ENCODE measurements at places on chromosomes 1 and 21.

GRCh38 chr21:44006656-44007055, 5.5 kb upstream of the TRAPPC10 start:
- DNase-seq = no peak

DNA sequence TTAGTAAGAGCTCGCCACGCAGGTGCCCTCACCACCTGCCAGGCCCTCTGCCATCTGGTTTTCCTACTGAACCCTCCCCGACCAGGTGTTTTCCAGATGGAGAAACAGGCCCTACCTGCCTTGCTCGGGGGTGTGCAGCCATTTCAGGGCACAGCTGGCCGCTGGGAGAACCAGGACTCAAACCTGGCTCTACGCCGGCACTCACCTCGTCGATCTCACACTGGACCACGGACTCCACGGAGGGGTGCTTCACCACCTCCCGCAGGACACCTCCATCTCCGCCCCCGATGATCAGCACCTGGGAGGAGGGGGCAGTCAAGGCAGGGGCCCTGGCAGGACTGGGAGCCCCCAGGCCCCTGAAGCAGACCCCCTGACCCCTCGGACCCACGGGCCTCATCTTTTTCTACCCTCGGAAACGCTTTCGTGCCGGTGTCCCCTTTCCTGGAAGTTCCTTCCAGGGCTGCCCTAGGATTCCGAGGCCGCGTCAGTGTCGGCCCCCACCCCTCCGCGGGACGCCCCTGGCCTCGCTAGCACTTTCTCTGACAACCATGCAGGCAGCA, 1.1 kb downstream of the SRM start:
- no peak for DNase-seq

DNA sequence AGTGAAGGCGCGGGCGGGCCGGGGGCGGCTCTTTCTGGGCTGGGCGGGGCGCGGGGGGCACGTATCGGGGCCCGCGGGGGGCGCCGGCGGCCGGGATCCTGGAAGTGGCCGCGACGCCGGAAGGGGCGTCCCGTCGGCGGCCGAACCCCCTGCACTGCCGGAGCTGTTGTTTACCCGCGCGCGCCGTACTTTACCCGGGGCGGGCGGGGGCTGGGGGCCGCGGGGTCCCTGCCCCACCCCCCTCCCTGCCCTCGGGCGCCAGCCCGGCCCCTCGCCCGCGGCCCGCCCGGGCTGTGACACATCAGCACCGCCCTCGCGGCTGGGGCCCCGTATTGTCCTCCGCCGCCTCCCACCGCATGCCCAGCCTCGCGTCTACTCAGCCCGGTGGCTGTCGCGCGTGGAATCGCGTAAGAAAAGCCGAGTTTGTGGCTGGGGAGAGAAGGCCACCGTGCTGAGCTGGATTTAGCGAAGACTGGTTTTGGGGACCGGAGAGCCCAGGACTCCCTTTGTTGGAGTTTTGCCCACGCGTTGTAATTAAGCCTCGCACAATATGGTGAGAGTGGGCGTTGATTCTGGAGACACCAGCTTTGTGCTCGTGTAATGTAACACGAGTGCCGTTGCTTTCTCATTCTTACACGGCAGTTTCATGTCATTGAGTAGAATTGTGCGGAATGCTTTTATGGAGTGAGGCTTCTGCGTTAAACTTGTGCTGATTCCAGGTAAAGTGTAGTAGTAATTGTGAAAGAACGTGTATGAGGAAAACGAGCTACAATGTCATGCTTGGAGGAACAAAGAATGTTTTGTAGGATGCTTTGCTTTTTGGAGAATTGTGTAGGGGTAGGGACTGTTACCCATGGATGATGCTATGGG, 559 bp downstream of the BACH1 start:
- DNase-seq = peak; percentile 63

GRCh38 chr1:228341450-228341813, 65.2 kb downstream of the TRIM11 start:
- no peak for DNase-seq

- DNase-seq = no peak
These were observed 36.3 kb downstream of the COQ8A start for GRCh38 chr1:226976276-226976977.

DNA sequence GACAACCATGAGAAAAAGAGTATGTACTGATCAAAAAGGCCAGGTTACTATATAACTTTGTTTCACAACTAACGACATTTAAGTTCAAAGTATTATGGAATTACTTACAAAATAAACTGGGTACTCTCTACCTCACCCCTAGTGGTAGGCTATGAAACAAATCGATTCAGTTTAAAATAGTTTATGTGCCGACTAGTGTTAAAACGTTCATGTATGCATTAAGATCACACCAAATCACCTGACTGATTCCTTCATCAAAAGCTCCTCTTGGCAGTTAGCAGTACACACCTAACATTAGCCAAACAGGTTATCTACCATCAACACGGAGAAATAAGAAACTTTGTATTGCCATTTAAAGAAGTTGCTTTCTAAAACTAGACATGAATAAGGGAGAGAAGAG, 137.1 kb downstream of the AKT3 start:
- DNase-seq = no peak

- DNase-seq = no peak
These were observed 48.8 kb upstream of the CAMK1G start for GRCh38 chr1:209534496-209535250.

GRCh38 chr1:50430010-50430405, 6.8 kb upstream of the DMRTA2 start:
- no peak for DNase-seq

DNA sequence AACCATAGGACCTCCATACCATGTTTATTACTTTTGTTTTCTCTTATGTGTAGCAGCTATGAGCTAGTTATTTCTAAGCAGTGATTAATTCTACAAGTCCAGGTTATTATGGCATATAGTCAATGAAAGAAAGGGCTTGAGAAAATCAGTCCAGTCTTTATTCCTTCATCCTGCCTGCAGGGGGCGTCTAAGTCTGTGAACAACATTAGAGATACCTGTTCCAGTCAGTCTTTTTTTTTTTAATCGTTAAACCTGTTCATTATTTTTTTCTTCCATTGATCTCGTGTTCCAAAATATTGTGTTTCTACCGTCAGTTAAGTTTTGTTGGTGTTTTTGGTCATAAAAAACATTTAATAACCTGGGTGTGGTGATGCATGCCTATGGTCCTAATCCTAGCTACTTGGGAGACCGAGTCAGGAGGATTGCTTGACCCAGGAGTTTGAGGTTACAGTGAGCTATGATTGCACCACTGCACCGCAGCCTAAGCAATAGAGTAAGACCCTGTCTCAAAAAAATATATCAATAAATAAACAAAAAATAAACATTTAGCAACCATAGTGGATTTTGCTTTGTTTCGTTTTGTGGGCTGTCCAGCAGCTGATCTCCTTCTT, 29.4 kb upstream of the CD2 start:
- DNase-seq = peak; percentile 56

DNA sequence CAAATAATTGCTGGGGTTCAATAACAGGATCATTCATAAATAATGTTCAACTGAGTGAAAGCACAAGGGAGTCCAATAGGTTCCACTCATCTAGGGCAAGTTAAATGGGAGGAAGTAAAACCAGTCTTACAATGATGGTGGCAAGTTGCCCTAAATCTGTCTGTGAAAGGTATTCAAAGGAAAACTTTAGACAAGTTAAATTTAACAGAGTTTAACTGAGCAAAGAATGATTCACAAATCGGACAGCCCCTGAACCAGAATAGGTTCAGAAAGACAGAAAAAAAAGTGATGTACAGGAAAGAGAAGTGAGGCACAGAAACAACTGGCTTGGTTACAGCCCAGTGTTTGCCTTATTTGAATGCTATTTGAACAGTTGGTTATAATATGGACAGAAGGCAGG, 183.5 kb upstream of the ADGRL4 start:
- DNase-seq = no peak

DNA sequence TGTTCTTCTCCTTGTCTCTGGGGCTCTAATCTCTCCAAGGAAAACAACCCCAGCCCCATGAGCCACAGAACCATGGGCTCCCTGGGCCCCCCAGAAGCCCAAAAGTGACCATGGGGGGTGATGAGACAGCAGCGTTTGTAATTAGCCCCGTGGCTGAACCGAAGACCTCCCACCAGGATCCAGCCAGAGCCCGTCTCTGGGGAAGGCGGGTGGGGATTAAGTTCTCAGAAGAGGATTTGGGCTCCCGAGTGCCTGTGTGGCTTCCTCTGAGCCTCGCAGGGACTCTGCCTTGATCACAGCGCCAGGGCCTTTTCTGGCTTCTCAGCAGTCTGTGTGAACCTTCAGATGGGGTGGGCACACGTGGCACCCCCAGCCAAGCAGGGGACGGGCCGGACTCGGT, 77.0 kb downstream of the ALPL start:
- DNase-seq = no peak

- no peak for DNase-seq
These were observed 605.8 kb upstream of the ADAMTS5 start for GRCh38 chr21:27572696-27573095.

GRCh38 chr1:2588661-2589430, 2.3 kb downstream of the PRXL2B start:
- no peak for DNase-seq

GRCh38 chr1:223248001-223248769, 105.1 kb upstream of the TLR5 start:
- no peak for DNase-seq

- no peak for DNase-seq
These were observed 8.4 kb downstream of the GSTM3 start for GRCh38 chr1:109732390-109732881.

DNA sequence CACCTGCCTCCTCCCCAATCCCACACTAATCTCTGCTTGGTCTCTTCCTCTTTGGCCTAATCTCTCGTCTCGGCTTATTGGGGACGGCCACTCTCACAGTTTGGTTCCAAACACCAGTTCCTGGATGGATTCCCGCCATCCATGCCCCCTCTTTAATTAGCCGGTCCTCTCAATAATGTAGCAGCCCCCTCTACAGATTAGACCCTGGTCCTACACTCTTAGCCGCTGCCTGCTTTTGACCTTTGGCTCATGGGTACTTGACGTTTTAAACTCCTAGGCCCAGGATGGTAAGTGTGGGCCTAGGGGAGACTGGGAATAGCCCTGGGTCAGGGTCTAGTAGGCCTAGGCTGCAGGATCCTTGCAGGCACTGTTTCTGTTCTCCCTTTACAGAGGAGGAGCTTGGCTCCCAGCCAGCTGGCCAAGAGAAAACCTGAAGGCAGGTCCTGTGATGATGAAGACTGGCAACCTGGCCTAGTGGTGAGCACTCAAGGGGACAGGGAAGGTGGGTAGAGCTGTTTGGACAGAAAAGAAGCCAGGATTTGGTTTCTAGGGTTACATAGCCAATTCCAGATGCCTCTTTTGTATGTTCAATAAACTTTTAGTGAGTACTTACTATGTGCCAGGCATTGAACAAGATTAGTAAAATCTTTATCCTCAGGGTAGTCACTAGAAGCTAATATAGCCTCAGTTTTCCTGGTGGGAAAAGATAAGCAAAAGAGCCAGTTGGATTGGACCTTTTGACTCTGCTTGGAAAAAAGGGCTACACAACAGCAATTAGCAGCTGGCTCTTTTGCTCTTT, 758 bp downstream of the RAD54L start:
- DNase-seq = no peak

DNA sequence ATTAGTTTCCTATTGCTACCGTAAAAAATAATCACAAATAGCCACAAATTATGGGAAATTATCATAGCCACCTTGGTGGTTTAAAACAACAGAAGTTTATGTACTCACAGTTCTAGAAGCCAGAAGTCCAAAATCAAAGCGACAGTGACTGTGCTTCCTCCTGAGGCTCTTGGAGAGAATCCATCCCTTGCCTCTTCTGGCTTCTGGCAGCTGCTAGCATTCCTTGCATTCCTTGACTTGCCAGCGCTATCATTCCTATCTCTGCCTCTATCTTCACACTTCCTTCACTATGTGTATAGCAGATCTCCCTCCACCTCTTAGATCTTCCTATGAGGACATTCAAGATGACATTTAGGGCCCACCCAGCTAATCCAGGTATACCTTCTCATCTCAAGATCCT, 180.1 kb upstream of the USP25 start:
- no peak for DNase-seq

DNA sequence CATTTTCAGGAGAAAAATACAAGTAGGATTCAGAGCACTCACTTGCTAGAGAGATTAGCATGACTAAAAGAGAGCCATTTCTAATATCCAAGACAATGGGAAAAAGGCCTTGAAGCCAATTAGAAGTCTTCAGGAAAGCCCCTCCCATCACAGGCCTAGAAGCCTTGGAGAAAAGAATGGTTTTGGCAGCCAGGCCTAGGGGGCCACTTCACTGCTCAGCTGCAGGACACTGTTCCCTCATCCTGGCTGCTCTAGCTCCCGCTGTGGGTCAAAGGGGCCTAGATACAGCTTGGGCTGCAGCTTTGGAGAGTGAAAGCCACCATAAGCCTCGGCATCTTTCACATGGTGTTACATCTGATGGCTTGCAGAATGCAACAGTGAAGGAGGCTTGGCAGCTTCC, 62.8 kb downstream of the RGS4 start:
- DNase-seq = no peak

Measured in stimulated activated CD4-positive, alpha-beta T cell treated with anti-CD3 and anti-CD28 coated beads, TNF-alpha, amount 100 ng/mL, for 1 hour (primary cell).